ENCODE measurements at places on chromosomes 6 and 20.
A peak's percentile ranks its signal among the peaks of the same experiment; 100 is the strongest.

DNA sequence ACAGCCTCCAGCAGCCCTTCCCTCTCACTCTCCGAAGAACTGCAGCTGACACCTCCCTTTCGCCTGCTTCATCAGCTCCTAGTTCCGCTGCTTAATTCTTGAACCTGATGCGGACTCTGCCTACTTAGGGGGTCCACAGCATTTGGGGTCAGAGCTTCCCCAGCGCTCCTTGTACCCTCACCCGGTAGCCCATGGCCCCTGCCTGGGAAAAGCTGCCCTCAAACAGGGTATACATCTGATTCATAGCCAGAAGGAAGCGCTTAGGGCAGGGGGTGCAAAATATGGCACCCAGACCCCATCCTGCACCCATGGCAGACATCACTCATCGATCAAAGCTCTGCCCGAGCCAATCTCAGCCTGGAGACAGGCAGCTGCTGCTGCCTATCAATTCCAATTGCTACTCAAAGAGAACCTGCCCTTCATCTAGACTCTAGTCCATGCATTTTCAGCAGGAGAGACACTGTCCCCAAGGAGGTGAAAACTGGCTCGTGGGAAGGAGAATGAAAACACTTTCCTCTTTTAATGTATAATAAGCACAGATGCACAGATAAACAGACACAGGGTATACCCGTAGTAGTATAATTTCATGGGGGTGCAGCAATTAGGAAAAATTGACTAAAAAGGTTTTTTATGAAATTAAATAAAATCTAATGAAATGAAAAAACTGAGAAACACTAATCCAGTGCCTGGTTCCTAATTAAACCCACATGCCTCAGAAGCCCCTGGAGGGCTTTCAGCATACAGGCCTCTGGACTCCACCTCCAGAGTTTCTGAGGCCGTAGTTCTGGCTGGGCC, 194.8 kb downstream of the PREX1 start:
- DNase-seq = peak; percentile 79

DNA sequence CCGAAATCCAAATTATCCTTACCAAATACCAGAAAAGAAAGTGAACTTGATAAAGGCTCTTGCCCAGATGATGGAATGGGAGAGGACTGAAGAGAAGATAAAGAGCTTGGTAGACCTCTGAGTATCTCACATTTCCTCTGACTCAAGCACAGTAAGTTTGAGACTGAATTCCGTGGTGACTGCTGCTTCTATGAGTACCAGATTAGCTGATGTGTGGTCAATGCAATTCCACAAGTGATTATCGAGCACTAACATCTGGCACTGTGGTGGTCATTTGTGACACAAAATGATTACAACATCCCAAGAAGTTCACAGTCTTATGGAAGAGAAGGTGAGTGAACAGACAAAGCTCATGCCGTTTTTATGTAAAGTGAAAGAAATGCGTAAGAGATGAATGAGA, 2.6 kb upstream of the RPS6KA2 start:
- no peak for DNase-seq

DNA sequence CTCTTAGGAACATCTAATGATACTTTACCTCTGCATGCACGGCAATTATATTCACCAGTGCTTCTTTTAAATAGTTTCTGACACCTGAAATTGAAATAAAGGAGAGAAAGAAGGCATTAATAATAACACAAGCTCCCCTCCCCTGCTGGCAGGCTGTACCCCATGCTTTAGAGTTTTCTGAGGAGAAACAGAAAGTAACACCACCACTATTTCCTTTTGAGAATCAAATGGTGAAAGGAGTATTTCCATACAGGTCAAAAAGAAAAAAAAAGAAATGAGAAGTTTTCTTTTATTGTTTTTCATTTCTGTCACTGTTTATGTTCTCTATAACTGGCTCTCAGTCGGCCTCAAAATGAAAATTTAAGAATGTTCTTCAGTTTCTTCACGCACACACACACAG, 108.1 kb downstream of the IRF4 start:
- DNase-seq = no peak

DNA sequence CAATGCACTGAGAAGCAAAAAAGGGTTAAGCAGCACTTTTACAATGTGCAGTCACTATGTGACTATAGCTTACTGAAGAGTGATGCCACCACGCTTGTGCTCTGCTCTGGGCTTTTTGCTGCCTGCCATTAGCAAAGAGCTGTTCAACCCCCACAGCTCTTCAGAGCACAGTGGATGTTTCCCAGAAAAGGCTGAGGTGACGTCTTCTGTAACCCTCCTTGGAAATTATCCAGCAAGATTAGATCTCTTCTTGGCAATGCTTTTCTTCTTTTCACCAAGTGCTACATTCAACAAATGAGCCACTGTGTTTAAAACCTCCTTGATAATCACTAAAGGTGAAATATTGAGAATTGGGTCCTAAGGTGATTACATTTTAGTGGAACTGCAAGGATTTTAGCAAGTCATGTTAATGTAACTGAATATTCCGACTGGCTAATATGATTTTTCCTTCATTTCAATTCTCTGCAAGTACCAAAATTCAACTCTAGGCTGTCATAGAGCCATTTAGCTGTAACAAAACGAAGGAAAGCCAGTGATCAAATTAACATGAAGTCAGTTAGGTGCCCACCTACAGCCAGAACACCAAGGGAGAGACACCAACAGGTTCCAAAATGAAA, 34.9 kb downstream of the ELOVL5 start:
- DNase-seq = no peak

GRCh38 chr20:64226686-64227580, 28.6 kb upstream of the PCMTD2 start:
- no peak for DNase-seq

DNA sequence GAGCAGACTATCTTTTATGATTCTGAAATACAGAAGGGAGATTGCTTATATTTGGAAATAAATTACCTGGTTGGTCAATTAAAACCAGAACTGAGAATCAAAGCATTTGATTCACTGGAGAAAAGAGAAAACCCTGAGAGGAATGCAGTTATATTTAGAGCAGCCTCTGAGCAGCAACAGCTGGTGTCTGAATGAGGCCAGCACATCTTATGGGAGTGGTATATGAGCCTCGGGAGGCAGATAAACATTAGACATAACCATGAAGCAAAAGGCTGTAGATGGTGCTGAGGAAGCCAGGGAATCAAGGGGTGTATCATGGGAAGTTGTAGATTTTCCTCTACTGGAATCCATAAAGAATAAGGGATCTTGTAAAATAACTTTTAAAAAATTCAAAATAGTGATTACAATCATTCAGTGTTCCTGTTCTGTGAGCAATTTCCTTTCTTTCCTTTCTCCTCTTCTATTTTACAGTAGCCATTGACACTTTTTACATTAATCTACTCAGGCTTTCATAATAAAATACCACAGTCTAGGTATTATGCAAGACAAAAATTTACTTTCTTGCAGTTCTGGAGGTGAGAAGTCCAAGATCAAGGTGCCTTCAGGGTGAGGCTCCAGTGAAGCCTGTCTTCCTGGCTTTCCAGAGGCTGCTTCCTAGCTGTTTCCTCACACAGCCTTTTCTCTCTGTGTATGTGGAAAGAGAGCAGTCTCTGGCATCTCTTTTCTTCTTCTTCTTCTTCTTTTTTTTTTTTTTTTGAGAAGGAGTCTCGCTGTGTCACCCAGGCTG, 32.8 kb upstream of the ENPP5 start:
- DNase-seq = no peak

DNA sequence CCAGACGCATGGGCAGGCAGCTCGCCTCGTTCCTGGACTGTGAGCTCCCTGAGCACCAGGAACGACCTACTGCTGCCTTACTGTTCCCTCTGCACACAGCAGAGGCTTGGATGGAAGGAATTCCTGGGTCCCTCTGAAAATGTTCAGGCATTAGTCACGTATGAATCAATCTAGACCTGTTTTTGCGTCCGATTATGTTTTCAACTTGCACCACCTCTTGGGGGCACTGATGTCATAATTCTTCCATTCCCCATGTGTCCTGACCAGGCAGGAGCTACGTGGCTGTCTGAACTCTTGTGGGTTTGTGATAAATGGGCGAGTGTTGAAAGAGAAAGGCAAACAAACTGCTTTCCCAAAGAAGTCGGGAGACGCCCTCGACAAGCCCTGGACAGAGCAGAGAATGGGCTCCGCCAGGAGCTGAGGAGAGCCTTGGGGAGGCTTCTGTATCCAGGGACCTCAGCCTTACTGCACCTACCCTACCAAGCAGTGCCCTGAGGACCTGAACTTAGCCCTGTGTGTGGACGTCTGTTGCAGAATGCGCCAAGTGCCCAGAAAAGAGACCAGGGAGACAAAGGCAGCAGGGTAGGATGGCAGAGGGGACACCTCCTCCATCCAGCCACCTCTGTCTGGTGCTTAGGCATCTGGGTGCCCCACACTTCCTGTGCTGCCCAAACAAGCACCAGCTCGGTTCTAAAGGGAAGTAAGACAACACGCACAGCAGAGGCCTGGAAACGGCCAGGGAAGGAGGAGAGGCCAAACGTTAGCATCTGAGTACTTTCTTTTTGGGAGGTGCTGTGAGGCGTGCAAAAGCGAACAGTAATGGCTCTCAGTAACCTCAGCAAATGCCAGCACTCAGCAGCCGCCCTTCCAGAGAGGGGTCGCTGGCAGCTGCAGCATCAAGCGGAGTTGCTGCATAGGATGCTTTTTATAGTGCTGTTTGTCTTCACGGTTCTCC, 124.2 kb downstream of the LY86 start:
- no peak for DNase-seq

- peak; percentile 30 for DNase-seq
Observed at GRCh38 chr6:118263921-118264486, 284.1 kb upstream of the PLN start.

DNA sequence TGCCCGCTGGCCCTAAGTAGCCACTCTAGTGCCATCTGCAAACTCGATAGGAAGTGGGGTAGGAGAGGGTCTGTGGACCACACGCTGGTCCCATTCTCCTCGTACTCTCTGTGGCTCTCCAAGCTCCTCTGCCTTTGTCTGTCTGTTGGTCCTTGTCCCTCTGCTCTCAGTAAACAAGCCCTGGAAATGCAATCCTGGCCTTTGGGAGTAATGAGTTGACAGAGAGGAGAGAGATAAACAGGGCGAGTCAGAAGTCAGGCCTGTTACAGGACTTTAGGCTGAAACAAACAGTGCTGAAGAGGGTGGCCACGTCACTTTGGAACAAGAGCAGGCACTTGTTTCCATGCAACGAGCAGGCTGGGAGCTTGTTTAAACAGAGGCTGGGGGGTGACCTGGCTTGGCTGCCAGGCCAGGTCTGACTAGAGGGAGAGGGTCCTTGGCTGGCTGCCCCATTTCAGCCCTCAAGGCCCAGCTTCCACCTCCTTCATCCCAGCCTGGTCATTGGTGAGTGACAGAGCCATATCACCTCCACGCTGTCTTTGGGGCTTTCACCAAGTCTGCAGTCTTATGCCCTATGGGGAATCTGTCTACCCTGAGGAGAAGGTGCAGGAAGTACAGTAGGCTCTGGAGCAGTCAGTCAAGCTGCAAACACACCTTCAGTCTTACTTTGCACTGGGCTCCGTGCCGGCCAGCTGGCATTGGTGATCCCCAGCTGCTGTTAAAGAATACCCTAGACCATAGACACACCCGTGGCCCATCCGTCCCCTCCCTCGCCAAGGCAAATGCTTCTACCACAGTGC, 22.6 kb downstream of the FOXP4 start:
- DNase-seq = no peak

- DNase-seq = no peak
Observed at GRCh38 chr6:109051301-109052017, 43.2 kb downstream of the SESN1 start.

- DNase-seq = peak; percentile 99
Observed at GRCh38 chr6:33454009-33454946, at the start of gene ZBTB9. TSS of gene ZBTB9 (plus strand) at chr6:33454576. CDS start at chr6:33455101, 525 bp downstream.

- peak; percentile 52 for DNase-seq
Observed at GRCh38 chr6:31541059-31541657, 645 bp downstream of the DDX39B start.

DNA sequence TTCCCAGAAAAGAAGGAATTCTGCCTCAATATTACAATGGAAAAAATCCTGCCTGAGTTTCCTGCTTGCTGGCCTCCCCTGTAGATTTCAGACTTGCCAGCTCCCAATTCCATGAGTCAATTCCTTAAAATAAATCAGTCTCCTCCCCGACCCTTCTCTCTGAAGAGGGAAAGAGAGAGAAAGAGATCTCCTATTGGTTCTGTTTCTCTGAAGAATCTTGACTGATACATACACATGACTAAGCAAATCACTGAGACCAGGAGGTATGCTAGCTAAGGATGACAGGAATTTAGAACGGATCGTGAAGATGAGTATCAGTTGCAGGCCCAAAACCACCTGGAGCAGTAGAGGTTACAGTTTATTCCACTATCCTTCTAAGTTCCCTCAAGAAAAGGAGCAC, 11.3 kb upstream of the RBM24 start:
- no peak for DNase-seq

DNA sequence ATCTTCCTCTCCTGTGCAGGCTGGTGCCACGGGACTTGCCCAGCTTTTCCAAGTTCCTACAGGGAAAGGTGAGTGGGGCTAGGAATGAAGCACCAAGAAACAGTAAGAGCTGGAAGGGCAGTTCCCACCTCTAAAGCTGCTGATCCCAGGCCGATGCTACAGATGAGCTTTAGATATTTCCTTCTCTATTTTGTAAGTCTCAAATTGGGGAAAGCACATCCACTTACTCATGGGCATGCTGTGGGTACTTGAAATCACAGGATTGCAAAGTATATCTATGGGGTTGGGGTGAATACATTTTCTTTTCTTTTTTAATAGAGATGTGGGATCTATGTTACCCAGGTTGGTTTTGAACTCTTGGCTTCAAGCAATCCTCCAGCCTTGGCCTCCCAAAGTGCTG, 3.1 kb downstream of the ZBTB2 start:
- DNase-seq = no peak

GRCh38 chr6:77458421-77458820, 4.9 kb downstream of the HTR1B start:
- no peak for DNase-seq

- DNase-seq = no peak
Observed at GRCh38 chr6:169763308-169763707, 11.9 kb downstream of the ERMARD start.

GRCh38 chr20:20366551-20366875, 1.4 kb upstream of the INSM1 start:
- peak; percentile 39 for DNase-seq

GRCh38 chr20:58568483-58569240, 53.5 kb upstream of the APCDD1L start:
- no peak for DNase-seq

DNA sequence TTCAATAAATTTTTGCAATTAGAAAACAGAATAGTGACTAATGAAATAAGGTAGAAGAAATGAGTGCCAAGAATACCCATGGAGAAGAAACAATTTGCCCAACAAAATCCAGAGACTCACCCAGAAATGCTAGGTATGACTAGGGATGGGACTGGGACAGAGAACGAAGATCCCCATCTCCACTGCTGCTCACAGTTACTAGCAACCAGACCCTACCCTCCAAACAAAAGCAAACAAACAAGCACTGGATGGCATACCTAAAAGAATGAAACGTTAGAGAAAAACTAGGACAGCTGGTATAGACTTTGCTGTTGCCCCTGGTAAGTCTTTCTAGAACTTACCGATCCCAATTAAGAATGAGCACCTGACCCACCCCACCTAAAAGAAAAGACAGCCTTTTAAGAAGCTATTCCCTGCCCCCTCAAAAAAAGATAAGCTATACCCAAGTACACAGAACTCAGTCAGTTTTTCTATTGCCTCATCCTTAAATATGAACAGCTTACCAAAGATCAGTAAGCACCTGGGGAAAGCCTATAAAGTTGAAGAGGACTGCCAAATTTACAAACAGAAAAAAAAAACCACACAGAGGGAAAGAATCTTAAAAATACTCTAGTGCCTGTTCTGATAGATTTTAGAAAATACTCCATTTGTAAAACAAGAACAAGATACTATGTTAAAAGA, 31.7 kb downstream of the REPS1 start:
- DNase-seq = no peak

GRCh38 chr6:91094806-91095475, 508.1 kb upstream of the MAP3K7 start:
- DNase-seq = no peak
